ENCODE measurements at places on chromosomes 13 and 19. TPM values are rescaled to one million over a fixed set of nuclear protein-coding genes. Genes with fewer than 3 reads are reported as not detected.

GRCh38 chr19:45591004-45591637, 6.5 kb upstream of the OPA3 start:
- DNase-seq: peak; percentile 21

DNA sequence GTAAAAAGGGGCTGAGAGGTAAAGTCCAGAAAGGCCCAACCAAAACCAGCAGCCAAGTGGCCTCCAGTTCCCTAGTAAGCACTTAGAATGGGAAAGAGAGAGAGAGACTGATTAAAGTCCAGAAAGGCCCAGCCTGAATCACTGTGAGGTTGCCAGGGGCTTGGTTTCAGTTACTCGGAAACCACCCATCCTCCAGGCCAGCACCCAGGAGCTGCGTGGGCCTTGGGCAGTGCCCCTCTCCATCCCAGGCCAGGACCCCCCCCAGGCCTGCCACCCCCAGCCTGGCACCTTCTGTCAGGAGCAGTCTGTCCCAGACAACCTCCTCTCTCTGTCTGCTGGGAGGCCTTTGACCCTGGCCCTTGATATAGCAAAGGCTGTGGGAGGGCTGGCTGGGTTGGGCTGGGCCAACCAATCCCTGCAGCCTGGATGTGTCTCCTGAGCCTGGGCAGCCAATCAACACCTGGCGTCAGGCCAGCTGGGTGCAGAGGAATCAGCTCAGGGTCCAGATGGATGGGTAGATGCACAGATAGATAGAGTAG, at the start of gene CYP4F2:
TSS of gene CYP4F2 (minus strand) at position 337 of the 539 bp plus-strand sequence. CDS start 463 bp downstream, outside the sequence.
- DNase-seq: no peak

GRCh38 chr19:4593409-4593851, 33.9 kb upstream of the SEMA6B start:
- DNase-seq: no peak

GRCh38 chr13:49303533-49304252, 56.0 kb downstream of the CDADC1 start:
- no peak for DNase-seq

GRCh38 chr13:76213423-76213904, 577.3 kb downstream of the LMO7 start:
- no peak for DNase-seq

DNA sequence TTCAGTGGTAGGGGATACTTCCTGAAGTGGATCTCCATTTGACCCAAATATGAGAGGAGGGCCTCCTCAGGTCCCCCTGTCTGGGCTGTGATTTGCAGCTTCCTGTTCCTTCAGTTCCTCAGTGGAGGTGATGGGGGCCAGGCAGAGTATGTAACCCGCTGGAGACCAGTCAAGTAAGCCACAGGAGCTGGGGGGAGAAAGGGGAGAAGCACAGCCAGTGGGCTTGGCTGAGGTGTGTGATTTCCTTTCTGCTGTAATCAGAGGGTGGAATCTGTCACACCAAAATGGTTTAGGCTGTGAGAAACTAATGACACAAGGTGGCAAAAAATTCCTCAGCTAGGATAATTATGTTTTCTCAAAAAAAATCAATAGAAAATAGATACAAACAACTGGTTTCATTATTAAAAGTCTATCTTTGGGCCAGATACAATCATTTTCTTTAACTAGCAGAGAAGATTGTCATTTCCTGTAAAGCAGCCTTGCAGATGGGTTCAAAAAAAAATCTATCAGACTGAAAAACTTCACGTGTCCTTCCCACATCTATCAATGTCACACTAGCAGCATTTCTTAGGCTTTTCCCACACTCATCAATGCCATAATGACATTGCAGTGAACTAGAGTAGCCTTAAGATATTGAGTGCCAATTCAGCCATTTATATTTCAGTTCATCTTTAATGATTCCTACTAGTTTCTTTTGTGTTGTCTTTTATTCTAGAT, 1660.3 kb downstream of the EFNB2 start:
- DNase-seq: no peak

DNA sequence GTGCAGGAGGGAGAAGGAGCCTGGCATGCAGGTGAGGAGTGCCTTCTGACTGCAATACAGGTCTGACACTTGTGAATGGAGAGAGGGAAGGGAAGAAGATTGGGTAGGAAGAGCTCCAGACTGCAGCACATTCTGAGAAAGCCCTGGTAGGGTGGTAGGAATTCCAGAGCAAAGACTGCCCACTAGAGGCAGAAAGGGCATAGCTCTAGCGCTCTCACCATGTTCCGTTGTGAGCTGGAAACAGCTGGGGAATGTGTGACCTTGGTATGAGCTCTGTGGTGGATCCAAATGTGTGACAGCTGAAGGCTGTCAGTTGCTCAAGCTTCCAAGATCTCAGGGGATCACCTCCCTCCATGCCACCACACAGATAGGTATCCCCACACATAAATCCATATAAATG, 2.9 kb upstream of the MTUS2 start:
- no peak for DNase-seq

DNA sequence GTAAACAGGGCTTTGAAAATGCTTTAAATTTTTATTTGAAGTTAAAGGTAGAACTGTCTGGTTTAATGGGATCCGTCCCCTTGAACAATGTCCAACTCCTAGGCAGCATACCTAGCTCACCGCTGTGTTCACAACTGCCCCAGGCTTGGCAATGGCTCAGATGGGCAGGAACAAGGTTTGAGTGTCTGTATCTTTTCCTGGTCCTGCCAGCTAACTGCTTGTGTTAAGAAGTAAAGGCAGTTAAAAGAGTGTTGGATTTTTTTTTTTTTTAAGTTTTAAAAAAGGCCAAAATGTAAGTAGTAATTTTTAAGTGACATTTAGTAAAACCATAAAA, 66.7 kb upstream of the FNDC3A start:
- no peak for DNase-seq

DNA sequence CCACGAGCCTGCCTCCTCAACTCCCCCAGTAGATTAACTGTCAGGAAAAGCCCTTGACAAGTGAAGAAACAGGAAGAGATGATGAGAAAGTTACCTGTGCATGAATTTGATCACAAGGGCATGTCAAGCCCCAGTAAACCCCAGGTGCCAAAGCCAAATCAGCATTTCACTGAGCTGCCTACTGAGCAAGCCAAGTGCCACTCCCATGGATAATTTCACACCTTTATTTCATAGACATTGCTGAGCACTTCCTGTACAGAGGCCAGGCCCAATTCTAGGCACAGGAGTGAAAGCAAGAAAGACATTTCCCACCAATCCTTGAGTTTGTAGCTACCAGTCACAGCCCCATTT, 2.4 kb downstream of the GADD45GIP1 start:
- DNase-seq: no peak

DNA sequence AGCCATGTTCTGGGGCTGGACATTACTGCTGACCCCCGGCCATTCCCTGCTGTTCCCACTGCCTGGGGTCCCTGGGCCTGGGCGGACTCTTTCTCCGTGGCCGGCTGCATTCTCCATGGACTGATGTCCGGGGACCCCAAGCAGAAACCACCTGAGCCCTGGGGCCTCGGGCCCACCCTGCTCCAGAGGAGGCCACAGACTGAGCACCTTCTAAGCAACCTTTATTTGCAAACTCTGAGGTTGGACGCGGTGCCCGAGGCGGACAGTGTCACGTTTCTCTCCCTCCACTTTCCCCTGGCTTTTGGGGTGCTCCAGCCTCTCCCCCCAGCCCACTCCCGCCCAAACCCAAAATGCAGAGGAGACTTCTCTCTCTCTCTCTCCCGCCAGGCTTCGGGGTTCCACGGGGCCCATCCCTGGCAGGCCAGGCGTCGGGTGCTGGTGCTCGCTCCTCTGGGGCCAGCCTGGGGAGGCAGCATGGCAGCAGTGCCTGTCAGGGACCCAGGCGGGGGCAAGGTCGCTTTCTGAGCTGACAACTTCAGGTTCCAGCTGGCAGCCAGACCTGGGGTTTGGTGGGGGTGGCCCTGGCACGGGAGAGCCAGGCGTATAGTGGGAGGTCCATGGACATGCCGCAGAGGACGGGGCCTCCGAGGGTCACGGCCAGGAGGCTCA, 2.3 kb upstream of the C19orf25 start:
- DNase-seq: no peak

- no peak for DNase-seq
Observed at GRCh38 chr13:28805193-28805819, 14.8 kb upstream of the MTUS2 start.

GRCh38 chr19:51460164-51460992, 2.1 kb upstream of the SIGLEC8 start:
- no peak for DNase-seq

The SETDB2 gene
- total RNA-seq: 21.1 TPM

The LYPD3 gene
- 2.8 TPM for total RNA-seq

The IGSF23 gene
- not detected for total RNA-seq

The FREM2 gene
- total RNA-seq: 0.12 TPM

The ZNF723 gene
- total RNA-seq: not detected
